Osteocyte (in vitro differentiated cells): ENCODE measurements at places on chromosomes 2 and 18. TPM values are rescaled to one million over a fixed set of nuclear protein-coding genes. Genes with fewer than 3 reads are reported as not detected.

DNA sequence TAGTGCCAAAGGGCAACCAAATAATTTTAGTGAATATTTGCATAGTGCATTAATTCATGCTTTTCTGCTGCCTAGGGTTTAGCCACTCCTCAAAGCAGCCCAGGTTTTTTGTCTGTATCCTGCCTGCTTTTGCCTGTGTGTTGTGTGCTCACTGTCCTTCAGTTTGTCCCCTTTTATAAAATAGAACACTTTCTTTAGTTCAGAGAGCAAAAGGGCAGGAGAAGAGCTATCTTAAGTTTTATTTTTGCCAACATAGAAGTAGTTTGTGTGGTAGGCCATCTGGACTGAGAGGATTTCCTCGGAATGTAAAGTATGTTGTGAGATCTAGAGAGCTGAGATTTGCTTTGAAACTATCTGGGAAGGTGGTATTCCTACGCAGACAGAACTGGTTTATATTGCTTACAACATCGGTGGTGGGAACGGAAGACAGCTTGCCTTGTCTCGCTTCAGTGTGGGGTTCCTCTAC, 64.9 kb downstream of the EML4 start:
- H3K36me3 ChIP-seq, result no peaks in the 10 kb centered on the region
- no peak overlapping the region for H3K4me3 ChIP-seq
- H3K27ac ChIP-seq, result peak overlapping the region; percentile 68
- no peaks in the 10 kb centered on the region for H3K27me3 ChIP-seq

DNA sequence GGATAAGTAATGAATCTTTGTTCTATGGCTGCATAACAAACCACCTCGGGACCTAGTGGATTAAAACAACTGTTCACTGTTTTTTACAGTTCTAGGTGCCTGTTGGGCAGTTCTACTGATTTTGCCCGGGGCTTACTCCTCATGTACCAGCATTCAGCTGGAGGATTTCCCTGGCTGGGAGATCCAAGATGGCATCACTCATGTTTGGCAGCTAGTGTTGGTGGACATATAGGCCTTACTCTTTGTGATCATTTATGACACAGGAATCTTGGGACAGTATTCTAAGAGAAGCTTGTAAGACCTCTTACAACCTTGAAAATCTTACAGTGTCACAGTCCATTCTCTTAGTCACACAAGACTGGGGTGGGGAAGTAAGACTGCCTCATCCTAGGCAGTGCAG, 4.6 kb downstream of the MARCHF7 start:
- DNase-seq, result no peak
- H3K36me3 ChIP-seq, result peaks cover 32% of the 10 kb centered on the region
- H3K27ac ChIP-seq, result peak overlapping the region; percentile 27
- H3K4me3 ChIP-seq, result no peak overlapping the region
- H3K4me1 ChIP-seq, result peaks cover 53% of the 10 kb centered on the region
- H3K27me3 ChIP-seq, result no peaks in the 10 kb centered on the region

DNA sequence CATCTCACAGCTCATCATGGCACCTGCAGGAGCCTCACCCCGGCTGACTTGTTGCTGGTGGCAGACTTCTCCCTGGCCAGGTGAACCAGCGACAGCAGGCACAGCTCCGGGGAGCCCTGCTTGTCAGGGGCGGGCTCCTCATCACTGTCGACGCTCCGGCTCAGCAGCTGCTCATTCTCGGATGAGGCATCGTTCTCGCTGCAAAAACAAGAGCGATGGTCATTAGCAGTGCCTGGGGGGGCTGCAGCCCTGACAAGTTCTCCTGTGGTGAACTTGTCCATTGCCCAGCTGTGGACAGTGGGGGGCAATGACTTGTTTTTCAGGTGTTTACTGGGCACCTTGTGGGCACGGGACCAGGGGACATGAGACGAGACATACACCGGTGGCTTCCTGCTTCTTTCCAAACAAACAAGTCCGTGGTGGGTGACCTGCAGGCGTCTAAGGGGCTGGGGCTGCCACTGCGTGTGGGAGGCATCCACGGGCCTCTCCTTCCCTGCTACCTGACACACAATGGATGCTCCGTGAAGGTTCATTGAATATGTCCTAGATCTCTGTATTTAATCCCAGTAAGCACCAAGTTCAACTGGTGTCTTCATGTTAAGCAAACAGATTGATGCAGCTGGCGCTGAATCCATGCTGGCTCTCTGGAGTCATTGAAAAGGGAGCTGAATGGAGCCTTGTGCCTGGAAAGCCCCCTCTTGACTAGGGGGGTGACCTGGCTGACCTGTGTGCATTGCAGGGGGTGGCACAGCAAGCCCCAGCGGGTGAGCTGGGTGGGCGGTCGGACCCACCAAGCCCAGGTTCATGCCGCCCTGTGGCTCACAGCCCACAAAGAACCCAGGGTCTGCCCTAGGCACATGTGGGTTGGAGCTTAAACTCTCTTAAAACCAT, 81.0 kb downstream of the EDAR start:
- no peaks in the 10 kb centered on the region for H3K36me3 ChIP-seq
- no peaks in the 10 kb centered on the region for H3K4me1 ChIP-seq

- no peak overlapping the region for H3K27ac ChIP-seq
- no peak overlapping the region for H3K4me3 ChIP-seq
Observed at GRCh38 chr18:79687806-79688205, 8.2 kb downstream of the CTDP1 start.

DNA sequence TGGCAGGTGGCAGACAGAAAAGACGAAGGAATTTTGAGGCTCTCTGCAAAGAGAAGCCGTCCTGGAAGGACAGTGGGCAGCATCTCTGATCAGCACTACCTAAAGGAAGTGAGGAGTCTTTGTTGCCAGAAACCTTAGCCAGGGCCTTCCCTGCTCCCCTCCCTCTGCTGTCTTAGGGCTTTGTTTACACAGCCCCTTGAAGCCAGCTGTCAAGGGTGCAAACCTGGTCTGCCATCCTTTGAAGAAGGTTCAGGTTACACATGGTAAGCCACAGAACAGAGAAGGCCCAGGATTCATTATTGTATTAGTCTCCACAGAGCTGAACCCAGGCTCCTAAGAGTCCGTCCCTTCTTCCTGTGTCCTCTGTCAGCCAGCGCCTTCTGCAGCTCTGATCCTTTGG, 356.7 kb downstream of the TGIF1 start:
- no peak for DNase-seq
- peaks cover 3% of the 10 kb centered on the region for H3K4me1 ChIP-seq
- H3K27ac ChIP-seq, result no peak overlapping the region
- no peaks in the 10 kb centered on the region for H3K36me3 ChIP-seq

DNA sequence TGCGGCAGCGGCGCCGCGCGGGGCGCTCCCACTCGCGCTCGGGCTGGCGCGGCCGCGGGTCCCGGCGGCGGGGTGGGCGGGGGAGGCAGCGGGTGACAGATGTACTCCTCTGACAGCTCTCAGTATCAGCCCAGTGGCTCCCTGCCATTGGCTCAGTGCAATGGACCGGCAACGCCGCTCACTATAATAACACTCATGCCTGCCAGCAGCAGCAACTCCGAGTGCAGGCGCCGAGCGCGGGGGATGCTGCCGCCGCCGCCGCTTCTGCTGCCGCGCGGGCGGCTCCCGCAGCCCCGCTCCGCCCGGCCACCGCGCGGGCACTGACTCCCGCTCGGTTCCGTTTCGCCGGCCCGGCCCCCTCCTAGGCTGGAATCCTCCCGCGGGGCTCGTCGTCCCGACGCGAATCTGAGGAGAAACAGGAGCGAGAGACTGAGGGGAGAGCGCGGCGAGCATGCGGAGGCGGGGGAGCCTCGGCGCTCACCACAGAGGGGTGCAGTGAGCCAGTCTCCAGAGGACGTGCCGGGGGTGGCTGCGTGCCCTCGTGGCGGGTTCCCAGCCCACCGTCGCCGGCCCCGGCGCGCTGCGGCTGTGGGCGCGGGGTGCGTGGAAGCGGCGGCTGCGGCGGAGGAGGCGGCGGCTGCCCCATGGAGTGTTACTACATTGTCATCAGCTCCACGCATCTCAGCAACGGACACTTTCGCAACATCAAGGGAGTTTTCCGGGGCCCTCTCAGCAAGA, at the start of gene ZNF804A:
ZNF804A (plus strand) TSS at position 214 of the 738 bp plus-strand sequence; CDS start at position 645, 431 bp downstream.
- H3K4me3 ChIP-seq, result peak within 1 kb of the TSS; percentile 70
- peak; percentile 84 for DNase-seq
- peaks cover 15% of the 10 kb centered on the region for H3K4me1 ChIP-seq
- H3K27ac ChIP-seq, result peak within 1 kb of the TSS; percentile 16
- H3K27me3 ChIP-seq, result peaks cover 53% of the 10 kb centered on the region
- H3K36me3 ChIP-seq, result no peaks in the 10 kb centered on the region

DNA sequence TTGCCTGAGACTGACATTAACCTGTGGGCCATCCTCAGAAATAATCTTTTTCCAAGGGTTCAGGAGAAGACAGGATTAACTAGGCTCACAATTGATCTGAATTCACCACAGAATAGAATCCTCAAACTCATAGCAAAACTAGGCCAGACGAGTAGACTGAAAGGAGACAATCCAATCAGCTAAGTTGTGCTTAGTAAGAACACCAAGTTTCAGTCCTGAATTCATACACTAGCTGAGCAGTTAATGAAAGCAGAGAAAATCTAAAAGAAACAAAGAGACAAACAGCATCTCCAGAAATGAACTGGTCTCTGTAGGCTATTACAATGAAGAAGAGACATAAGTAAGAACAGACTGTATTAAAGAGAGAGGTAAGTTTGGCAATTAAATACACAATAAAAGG, 89.5 kb downstream of the GORASP2 start:
- no peaks in the 10 kb centered on the region for H3K27me3 ChIP-seq
- peaks cover 9% of the 10 kb centered on the region for H3K4me1 ChIP-seq
- no peak overlapping the region for H3K27ac ChIP-seq
- no peak overlapping the region for H3K4me3 ChIP-seq
- peaks cover 42% of the 10 kb centered on the region for H3K36me3 ChIP-seq

DNA sequence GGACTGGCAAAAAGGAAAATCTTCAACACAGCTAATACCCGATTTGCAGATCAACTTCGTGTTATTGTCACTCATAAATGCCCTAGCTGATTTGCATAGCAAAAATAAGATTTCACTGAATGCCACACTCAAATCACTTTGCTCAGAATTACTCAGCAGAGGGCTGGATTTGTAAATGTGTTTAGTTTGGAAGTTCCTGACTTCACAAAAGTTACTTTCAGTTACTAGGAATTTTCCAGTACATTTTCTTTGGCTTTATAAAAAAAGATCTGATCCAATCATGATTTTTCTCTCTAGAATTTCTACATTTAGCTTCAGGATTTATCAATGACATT, 433.3 kb upstream of the ID2 start:
- DNase-seq, result no peak
- peaks cover 2% of the 10 kb centered on the region for H3K4me1 ChIP-seq
- H3K4me3 ChIP-seq, result no peak overlapping the region
- no peaks in the 10 kb centered on the region for H3K36me3 ChIP-seq

DNA sequence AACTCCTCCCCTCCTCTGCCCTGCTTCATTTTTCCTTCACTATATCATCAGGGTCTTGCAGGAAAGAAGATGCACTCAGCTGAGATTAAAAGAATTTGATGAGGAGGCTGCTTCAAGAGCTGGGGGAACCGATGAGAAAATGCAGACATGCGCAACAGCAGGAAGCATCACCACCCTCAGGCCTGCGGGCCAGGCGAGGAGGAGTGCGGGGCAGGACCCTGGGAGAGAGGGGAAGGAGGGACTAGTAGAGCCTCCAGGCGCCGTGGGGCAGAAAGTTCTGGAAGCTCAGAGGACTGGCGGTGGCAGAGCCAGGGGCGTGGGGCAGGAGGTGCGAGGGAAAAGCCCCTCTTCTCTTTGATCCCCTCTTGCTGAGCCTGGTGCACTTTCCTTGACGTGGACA, 108.2 kb downstream of the CD226 start:
- no peak for DNase-seq
- no peaks in the 10 kb centered on the region for H3K36me3 ChIP-seq
- no peak overlapping the region for H3K4me3 ChIP-seq
- no peak overlapping the region for H3K27ac ChIP-seq

GRCh38 chr2:42167458-42167857, 1.7 kb upstream of the EML4 start:
- H3K4me3 ChIP-seq, result no peak overlapping the region
- no peak overlapping the region for H3K27ac ChIP-seq
- no peak for DNase-seq
- peaks cover 19% of the 10 kb centered on the region for H3K27me3 ChIP-seq
- peaks cover 11% of the 10 kb centered on the region for H3K4me1 ChIP-seq

DNA sequence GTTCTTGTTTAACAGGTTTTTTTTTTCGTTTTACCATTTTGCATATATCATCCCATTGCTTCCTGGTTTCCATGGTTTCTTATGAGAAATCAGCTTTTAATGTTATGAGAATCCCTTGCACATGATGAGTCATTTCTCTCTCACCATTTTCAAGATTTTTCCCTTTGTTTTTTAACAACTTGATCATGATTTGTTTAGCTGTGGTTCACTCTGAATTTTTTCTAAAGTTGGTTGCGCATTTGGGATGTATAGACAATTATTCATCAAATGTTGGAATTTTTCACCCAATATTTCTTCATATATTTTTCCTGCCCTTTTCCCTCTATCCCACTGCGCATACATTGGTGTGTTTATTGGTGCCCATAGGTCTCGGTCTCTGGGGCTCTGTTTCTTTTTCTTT, 42.4 kb upstream of the BIN1 start:
- no peaks in the 10 kb centered on the region for H3K27me3 ChIP-seq
- H3K4me3 ChIP-seq, result no peak overlapping the region
- H3K27ac ChIP-seq, result peak overlapping the region; percentile 80
- H3K36me3 ChIP-seq, result peaks cover 4% of the 10 kb centered on the region
- H3K4me1 ChIP-seq, result peaks cover 66% of the 10 kb centered on the region
- DNase-seq, result no peak

DNA sequence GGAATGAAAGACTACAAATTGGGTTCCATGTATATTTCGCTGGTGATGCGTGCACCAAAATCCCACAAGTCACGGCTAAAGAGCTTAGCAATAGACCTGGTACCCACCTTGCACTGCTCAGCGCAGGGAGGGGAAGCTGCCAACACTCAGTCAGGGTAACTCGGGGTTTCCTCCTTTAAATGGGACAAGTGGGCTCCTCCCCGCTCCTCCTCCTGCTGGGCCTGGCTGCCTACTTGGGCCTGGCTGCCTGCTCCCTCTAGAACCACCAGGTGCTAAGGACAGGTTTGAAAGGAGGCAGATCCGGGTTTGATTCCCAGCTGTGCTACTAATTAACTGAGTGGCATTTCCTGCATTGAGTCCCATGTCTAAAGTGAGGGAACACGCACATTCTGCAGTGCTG, 23.4 kb downstream of the MYO7B start:
- peaks cover 49% of the 10 kb centered on the region for H3K27me3 ChIP-seq
- peak; percentile 65 for DNase-seq
- peaks cover 2% of the 10 kb centered on the region for H3K36me3 ChIP-seq
- H3K27ac ChIP-seq, result no peak overlapping the region
- H3K4me1 ChIP-seq, result peaks cover 4% of the 10 kb centered on the region

Gene LRATD1
- not detected in 2 replicates for total RNA-seq

Gene FNDC4
- total RNA-seq, result 9.6 and 10.5 TPM in 2 replicates

Gene VWC2L
- total RNA-seq, result not detected in 2 replicates

Gene MRO
- not detected in 2 replicates for total RNA-seq

Gene SEPTIN10
- 109 and 113 TPM in 2 replicates for total RNA-seq

Gene CCBE1
- total RNA-seq, result 22.8 and 30.9 TPM in 2 replicates

Gene EML6
- total RNA-seq, result 0.42 and 1.1 TPM in 2 replicates

Gene FHOD3
- 0.73 and 1.2 TPM in 2 replicates for total RNA-seq
